Stimulated activated CD8-positive, alpha-beta memory T cell treated with anti-CD3 and anti-CD28 coated beads, Interleukin-4, amount 100 ng/mL, for 1 hour (primary cell): ENCODE measurements at places on chromosomes 16 and 17.

DNA sequence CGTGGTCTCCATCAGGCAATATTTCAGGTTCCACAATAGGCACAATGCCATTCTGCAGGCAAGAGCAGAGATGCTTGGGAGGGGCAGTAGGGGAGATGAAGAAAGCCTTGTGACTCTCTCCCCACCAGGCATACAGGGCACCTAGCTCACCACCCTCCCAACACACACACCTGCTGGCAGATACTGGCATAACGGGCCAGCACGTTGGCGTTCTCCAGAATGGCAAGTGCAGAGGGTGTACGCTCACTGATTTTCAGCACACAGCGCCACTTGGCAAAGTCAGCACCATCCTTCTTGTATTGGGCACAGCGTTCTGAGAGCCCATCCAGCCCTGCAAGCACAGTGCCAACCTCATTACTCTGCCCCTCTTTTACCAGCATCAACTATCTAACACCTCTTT lies 2.2 kb downstream of the ALDOC start:
- DNase-seq = no peak

GRCh38 chr16:66670691-66671388 lies 25.7 kb downstream of the CMTM4 start:
- DNase-seq = no peak

DNA sequence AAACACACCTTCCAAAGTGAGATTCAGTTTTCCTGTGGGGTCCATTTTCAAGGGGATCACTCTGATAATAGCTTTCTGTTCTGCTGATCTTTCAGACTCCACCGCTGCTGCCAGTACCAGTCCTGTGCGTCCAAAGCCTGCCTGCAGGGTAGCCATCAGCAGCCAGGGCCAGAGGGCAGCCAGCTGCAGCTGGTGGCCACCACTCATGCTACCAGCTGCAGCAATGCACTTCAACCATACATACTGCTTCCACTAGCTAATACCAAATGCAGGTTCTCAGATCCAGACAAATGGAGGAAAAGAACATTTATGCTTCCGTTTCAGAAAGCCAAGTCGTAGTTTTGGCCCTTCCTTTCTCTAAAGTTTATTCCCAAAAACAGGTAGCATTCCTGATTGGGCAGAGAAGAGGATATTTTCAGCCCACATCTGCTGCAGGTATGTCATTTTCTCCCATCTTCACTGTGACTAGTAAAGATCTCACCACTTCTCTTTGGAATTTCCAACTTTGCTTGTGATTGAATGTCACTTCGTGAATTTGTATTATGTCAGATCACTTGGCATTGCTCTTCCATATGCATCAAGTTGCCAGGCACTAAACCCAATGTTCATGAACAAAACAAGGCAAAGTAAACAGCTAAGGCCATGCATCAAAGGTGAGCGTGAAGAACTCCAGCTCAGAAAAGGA lies 1.8 kb downstream of the RNF43 start:
- no peak for DNase-seq

DNA sequence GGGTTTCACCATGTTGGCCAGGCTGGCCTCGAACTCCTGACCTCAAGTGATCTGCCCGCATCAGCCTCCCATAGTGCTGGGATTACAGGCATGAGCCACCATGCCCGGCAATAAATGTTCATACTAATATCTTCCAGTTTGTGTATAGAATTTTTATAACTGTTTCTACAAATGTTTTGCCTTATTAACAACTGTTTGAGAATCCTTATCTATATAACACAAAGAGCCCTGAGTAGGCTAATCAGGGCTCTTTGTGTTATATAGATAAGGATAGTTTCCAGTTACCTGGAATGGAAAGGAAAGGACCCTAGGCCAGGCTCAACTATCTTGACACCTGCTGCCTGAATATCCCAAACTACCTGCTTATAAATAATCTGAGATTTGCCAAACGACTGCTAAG lies 16.9 kb downstream of the TERF2 start:
- DNase-seq = no peak

GRCh38 chr16:88768071-88768783 lies 16.8 kb downstream of the PIEZO1 start:
- no peak for DNase-seq

- DNase-seq = no peak
These were observed 55.4 kb downstream of the RAP1GAP2 start for GRCh38 chr17:2851615-2852014.

DNA sequence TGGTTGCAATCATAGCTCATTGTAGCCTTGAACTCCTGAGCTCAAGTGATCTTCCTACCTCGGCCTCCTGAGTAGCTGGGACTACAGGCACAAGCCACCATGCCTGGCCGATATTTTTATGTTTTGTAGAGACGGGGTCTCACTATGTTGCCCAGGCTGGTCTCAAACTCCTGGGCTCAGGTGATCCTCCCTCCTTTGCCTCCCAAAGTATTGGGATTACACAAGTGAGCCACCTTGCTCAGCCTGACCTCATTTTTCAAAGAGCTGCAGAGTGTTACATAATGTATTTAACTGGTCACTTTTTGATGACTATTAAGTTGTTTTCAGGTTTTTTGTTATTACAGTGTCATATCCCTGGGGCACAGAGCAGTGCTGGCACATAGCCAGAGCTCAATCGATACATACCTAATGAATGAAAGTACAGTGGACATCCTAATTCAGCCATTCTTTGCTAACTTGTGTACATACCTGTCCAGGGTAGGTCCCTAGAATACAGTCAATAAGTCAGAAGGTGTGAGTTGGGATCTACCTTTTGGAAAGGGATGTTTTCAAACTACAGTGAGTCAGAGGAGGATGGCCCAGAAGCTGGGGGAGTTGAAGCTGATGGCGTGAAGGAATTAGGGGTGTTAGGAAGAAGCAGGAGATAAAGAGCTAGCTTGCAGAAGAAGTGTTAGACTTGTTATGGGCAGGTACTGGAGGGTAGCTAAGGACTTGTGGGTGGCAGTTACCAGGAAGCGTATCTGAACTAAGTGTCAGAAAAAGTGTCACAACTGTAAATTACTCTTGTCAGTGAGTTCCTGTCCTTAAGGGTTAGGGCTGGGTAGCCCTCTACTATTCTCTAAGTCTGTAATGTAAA lies 20.1 kb upstream of the CYLD start:
- no peak for DNase-seq

DNA sequence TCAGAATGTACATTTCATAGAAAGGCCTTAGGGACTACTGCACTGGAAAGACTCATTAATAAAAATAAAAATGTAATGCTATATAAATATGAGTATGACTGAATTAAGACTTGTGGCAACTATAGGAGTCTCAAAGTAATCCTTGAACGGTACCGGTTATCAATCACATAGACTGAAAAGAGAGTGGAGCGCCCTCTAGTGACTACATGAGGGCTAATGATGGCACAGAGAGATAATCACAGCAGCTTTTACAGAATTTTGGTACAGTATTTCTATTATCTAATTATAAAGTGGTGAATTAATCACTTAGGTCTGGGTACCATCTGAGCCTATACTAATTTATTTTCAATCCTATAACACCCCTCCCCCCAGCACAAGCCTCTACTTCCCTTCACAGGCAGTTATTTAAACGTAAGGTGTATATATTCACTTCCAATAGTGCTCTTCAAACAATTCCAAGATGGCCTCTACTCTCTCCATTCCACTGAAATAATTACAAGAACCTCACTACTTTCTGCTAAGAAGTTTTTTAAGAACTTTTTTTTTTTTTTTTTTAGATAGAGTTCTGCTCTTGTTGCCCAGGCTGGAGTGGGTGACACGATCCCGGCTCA lies 40.7 kb upstream of the ANKFY1 start:
- peak; percentile 13 for DNase-seq

DNA sequence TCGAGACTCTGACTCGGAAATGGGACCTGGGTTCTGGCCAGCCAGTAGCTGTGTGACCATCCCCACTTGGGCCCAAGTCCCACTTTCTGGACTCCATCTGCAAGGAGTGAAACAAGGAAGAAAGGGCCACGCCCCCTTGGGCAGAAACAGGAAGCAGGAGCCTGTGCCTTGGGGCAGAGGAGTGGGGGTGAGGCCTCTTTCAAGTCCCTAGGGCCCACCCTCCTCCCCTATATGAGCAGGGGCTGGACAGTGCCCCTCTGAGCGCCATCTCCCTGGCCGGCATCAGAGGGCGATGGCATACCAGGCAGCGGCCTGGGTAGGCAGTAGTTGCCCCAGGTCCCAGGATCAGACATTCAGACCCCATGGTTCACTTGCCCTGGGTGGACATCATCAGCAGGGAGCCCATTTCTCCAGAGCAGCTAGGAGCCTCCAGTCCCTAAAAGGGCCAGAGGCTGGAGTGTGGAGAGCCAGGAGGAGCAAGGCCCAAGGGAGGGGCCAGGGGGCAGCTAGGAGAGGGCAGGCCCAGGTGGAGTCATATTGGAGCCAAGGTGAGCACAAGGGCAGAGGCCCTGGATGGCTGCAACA lies 7.1 kb downstream of the BCAR1 start:
- no peak for DNase-seq

GRCh38 chr17:57269598-57270255 lies 13.4 kb downstream of the MSI2 start:
- DNase-seq = no peak

GRCh38 chr16:63442246-63442645 lies 1406.0 kb upstream of the CDH8 start:
- no peak for DNase-seq

- no peak for DNase-seq
These were observed 6.0 kb downstream of the ADAP2 start for GRCh38 chr17:30927756-30928155.

DNA sequence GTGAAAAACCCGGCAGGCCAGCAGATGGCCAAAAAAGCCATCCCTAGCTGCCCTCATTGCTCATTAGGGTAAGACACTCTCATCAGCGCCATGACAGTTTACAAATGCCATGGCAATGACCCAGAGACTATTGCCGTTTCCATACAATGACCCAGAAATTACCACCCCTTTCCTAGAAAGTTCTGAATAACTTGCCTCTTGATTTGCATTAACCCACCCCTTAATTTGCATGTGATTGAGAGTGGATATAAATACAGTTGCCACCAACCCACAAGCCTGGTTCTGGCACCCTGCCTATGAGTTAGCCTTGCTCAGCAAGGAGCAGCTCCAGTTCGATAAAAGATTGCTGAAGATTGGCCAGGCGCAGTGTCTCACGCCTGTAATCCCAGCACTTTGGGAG lies 16.1 kb upstream of the C16orf54 start:
- DNase-seq = no peak

DNA sequence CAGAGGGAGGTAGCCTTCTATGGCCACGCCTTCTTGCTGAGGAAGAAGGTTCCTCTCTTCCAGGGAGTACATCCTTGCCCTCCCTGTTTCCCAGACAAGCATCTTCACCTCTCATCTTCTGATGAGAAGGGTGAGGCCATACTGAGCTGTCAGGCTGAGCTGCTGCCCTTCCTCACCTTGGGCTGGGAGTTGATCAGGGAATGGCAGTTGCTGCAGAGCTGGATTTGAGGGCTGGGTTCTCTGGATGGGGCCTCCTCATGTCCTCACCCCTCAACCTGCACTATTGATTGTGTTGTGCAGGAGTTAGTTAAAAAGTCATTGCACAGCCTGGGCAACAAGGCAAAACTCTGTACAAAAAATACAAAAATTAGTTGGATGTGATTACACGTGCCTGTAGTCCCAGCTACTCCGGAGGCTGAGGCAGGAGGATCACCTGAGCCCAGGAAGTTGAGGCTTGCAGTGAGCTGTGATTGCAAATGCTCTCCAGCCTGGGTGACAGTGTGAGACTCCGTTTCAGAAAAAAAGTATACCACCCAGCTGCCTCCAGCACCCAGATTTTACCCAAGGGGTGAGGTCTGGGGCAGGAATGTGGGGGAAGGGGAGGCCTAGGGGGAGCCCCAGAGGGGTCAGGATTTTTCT lies 2.0 kb downstream of the ERBB2 start:
- no peak for DNase-seq

DNA sequence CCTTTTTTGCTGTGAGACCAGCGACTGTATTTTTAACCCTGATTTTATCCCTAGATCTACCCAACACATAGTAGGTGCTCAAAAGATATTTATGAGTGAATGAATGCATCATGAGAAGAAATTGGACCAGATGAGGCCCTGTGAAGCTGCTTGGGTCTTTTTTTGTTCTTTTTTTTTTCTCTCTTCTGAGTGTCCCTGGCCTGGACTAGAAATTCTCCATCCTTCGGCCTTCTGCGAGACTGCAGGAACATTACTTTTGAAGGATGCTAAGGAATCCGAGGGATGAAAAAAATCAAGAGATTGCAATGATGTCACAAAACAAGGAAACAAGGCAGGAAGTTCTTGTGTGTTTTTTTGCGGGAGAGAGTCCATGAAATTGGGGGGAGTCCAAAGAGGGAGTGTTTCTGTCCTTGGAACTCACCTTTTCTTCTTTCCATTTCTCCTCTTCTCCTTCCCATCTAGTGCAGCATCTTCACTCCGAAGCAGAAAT lies 560 bp upstream of the RUSF1 start:
- DNase-seq = no peak

GRCh38 chr16:979859-980594 lies 1.5 kb upstream of the SOX8 start:
- no peak for DNase-seq
